Suprapubic skin (tissue), 4 donors: ENCODE measurements at places on chromosomes 3 and 15. TPM values are rescaled to one million over a fixed set of nuclear protein-coding genes. Genes with fewer than 3 reads are reported as not detected.

Gene GOLGA6L10
- total RNA-seq = 0.60 TPM

Gene PAQR5
- total RNA-seq = 9.9 TPM

Gene AGBL1
- not detected for total RNA-seq

Gene PPARG
- total RNA-seq = 9.7 TPM

Gene SLC24A5
- 5.5 TPM for total RNA-seq

Gene RARB
- 3.9 TPM for total RNA-seq

Gene MAGI1
- total RNA-seq = 71.5 TPM

Gene C3orf85
- not detected for total RNA-seq

Gene CP
- 1.7 TPM for total RNA-seq

Gene GOLGA8R
- total RNA-seq = 1.9 TPM

Gene C3orf22
- not detected for total RNA-seq

DNA sequence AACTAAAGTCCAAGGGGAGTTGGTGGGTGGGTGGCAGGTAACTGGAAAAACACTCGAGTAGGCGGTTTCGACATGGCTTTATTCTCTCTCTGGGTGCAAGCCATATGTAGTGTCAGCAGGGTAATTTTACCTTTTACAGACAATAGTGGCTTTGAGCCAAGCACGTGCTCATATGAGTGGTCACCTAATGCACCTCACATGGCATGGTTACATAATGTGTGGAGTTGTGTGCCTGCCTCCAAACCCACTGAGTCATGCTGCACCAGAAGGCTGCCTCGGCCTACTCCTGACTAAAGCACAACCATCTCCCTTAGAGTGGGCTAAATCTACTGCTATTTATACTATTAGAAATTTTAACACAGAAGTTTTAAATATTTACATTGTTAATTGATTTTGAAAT is 16.5 kb downstream of the CCRL2 start:
- no peaks in the 10 kb centered on the region for H3K27me3 ChIP-seq
- no peak overlapping the region for H3K4me3 ChIP-seq
- H3K27ac ChIP-seq = no peak overlapping the region
- DNase-seq = no peak
- no peaks in the 10 kb centered on the region for H3K36me3 ChIP-seq

DNA sequence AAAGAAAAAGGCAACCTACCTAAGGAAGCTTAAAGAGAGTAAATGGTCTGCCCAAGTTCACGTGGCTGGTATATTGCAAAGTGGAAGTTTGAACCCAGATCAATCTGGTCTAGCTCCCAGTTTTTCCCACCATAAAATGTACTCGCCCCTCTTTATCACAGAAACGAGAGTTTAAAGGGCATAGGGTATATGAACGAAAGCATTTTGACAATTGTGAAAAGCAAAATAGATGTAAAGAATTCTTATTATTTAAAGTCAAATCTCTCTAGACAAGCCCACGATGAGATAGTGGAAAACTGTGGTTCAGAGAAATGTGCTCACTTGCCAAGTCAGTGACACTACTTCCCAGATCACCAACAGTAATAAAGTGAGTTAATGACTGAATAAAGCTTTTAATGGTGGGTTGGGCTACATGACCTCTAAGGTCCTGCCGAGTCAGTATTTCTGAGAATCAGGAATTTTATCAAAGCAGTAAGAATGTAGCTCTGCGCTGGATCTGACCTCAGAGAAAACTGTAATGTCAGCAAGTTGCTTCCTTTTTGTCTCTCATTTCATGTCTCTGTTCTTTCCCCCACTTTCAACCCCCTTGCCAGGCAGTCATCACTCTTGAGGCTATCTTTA is 23.3 kb upstream of the NEO1 start:
- no peak for DNase-seq
- H3K27ac ChIP-seq = no peak overlapping the region
- no peaks in the 10 kb centered on the region for H3K4me1 ChIP-seq
- H3K27me3 ChIP-seq = no peaks in the 10 kb centered on the region
- no peak overlapping the region for H3K4me3 ChIP-seq

GRCh38 chr15:86392874-86393273 is 313.2 kb downstream of the AGBL1 start:
- no peaks in the 10 kb centered on the region for H3K27me3 ChIP-seq
- H3K27ac ChIP-seq = no peak overlapping the region
- H3K4me3 ChIP-seq = no peak overlapping the region
- H3K4me1 ChIP-seq = no peaks in the 10 kb centered on the region
- no peak for DNase-seq

GRCh38 chr3:47405820-47406761 is 25.3 kb downstream of the PTPN23 start:
- H3K27me3 ChIP-seq = no peaks in the 10 kb centered on the region
- H3K4me3 ChIP-seq = no peak overlapping the region
- no peak for DNase-seq
- peak overlapping the region; percentile 66 for H3K27ac ChIP-seq

- no peaks in the 10 kb centered on the region for H3K27me3 ChIP-seq
- H3K36me3 ChIP-seq = no peaks in the 10 kb centered on the region
- peaks cover 3% of the 10 kb centered on the region for H3K4me1 ChIP-seq
- no peak overlapping the region for H3K27ac ChIP-seq
These were observed 51.8 kb downstream of the LARS2 start for GRCh38 chr3:45440131-45440530.

DNA sequence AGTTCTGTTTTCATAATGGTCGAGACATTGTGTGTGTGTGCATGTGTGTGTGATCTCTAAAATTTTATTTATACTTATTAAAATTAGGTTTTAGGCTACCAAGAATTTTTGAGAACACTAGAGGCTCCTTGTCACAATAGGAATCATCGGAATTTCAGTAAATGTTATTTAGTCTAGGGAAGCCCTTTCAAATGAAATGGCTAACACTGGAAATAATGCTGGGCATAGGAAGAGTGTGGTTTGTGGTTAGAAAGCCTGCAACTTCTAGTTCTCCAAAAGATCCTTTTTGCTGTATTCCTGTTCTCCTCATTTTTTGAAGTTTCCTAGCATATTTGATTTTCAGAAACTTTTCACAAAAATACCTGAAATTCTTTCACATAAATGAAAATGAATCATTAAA is 92.5 kb upstream of the MBNL1 start:
- no peaks in the 10 kb centered on the region for H3K27me3 ChIP-seq
- H3K27ac ChIP-seq = no peak overlapping the region
- H3K4me3 ChIP-seq = no peak overlapping the region
- no peak for DNase-seq

DNA sequence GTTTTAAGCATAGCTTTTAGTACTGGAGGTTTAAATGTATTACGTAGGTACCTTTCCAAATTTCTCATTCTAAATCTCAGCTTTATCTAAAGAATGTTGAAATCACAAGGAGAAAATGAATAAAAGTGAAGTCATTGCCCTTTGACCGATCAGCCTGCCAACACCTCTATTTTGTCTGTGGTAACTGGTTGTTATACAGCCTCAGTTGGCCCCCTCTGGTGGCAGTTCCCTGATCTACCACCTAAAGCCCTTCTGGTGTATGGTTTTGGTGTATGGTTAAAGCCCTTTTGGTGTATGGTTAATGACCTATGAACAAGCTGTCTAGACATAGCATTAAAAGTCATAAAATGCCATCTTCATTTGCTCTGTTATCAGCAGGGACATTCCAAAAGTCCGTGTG is 378.2 kb upstream of the AZI2 start:
- H3K4me1 ChIP-seq = no peaks in the 10 kb centered on the region
- no peak for DNase-seq
- no peaks in the 10 kb centered on the region for H3K36me3 ChIP-seq

DNA sequence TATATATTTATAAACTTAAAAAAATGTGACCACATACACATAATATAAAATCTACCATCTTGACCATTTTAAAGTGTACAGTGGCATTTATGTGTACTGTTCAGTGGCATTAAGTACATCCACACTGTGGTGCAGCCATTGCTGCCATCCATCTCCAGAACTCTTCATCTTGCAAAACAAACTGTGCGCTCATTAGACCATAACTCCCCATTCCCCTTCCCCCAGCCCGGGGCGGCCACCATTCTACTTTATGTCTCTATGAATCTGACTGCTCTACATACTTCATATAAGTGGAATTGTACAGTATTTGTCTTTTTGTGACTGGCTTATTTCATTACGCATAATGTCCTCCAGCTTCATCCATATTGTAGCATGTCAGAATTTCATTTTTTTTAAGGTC is 47.8 kb downstream of the CTXND1 start:
- peak; percentile 29 for DNase-seq
- H3K4me3 ChIP-seq = no peak overlapping the region
- no peaks in the 10 kb centered on the region for H3K27me3 ChIP-seq
- peaks cover 6% of the 10 kb centered on the region for H3K4me1 ChIP-seq

DNA sequence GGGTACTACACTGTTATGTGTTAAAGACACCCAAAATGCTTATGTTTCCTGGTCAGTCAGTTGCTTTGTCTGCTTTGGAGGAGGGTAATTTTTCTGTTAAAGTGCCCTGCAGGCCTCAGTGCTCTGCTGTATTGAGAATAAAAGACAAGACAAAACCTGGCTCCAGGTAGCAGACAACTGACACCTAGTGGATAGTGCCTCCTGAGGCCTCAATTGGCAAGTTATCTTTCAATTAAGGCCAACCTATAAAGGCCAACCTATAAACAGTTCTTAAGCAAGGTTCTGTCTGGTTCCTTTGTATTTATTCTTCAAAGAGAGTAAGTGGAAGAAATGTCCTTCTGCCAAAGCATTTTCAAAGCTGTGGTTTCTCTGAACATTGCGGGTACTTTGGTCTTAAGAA is 773.8 kb downstream of the MECOM start:
- H3K27me3 ChIP-seq = no peaks in the 10 kb centered on the region
- no peak overlapping the region for H3K27ac ChIP-seq
- no peak for DNase-seq
- H3K36me3 ChIP-seq = no peaks in the 10 kb centered on the region
- peaks cover 2% of the 10 kb centered on the region for H3K4me1 ChIP-seq

DNA sequence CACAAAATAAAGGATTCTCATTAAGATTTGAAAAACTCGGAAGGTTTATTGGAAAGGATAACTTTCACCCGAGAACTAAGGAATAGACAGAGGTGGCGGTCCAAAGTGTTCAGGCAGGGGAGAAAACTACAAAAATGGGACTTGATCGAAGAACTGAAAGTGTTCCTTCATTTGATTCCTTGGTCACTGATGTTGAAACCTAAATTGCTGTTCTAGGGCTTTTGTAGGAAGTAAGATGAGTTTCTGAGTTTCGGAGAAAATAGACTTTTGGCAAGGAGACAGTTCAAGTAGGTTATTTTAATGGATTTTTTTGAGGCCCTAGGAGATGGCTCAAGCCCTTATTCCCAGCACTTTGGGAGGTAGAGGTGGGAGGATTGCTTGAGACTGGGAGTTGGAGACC is 1.4 kb downstream of the TRIP4 start:
- H3K27me3 ChIP-seq = no peaks in the 10 kb centered on the region
- no peak for DNase-seq
- H3K36me3 ChIP-seq = peaks cover 8% of the 10 kb centered on the region
- H3K4me1 ChIP-seq = peaks cover 17% of the 10 kb centered on the region
- H3K27ac ChIP-seq = no peak overlapping the region

GRCh38 chr15:99226802-99227201 is 22.6 kb downstream of the TTC23 start:
- peaks cover 57% of the 10 kb centered on the region for H3K36me3 ChIP-seq
- no peaks in the 10 kb centered on the region for H3K27me3 ChIP-seq
- H3K4me3 ChIP-seq = no peak overlapping the region
- no peaks in the 10 kb centered on the region for H3K4me1 ChIP-seq

DNA sequence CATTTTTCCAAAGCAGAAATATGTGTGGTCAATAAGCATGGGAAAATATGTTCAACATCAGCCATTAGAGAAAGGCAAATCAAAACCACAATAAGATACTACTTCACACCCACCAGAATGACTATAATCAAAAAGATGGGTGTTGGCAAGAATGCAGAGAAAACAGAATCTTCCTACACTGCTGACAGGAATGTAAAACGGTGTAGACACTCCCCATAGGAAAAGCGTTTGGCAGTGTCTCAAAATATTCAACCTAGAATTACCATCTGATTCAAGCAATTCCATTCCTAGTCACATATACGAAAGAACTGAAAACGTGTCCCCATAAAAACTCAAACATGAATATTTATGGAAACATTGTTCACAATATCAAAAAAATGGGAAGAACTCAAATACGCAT is 123.3 kb downstream of the ADAMTS17 start:
- H3K4me3 ChIP-seq = no peak overlapping the region
- peaks cover 27% of the 10 kb centered on the region for H3K4me1 ChIP-seq
- H3K36me3 ChIP-seq = no peaks in the 10 kb centered on the region

- no peak overlapping the region for H3K27ac ChIP-seq
- no peak for DNase-seq
- H3K4me3 ChIP-seq = no peak overlapping the region
- H3K36me3 ChIP-seq = no peaks in the 10 kb centered on the region
These were observed 36.7 kb downstream of the VGLL3 start for GRCh38 chr3:86954226-86954625.

DNA sequence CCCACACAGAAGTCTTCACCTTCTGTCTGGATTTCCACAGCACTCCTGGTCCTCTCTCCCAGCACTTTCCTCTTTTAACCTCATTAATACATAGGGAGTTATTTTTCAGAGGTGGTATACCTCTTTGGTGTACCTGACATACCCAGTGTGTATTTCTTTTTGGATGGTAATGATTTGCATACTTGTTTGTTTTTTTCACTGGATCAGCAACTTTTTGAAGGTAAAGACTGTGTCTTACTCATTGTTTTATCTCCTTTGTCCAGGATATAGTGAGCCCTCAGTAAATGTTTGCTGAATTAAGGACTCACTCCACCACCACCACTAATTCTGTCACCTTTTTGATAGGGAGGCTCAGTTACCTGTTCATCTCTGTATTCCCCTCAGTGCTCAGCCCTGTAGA is 52.1 kb downstream of the SACM1L start:
- no peaks in the 10 kb centered on the region for H3K4me1 ChIP-seq
- no peak overlapping the region for H3K4me3 ChIP-seq
- H3K27ac ChIP-seq = no peak overlapping the region
- H3K36me3 ChIP-seq = peaks cover 83% of the 10 kb centered on the region

DNA sequence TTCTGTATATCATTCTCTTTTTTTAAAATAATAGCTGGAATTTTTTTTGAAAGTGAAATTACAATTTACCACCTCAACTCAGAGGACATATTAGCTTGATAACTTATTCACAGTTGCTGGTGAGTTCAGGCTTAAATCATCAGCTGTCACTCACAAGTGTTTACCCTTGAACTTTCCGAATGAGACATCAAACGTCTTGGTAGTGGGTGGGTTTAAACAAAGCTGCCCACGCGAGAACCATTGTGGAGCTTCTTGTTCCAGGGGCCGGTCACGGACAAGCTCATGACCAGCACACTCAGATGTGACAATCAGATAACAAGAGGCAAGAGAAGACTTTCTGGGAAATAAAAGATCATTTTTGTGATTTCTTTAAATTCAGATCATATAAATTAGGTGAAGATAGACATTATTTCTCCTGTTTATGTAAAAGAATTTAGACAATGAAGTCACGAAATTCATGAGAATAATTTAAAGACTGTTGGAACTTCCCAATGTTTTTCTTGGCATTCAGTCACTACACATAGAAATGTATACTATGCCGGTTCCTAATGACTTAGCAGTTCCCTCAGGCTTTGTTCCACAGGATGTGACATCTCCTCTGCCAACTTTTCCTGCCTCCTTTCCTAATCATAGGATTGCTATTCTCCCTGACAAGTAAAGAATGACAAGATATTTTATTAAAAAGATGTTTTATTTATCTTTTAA is 29.3 kb downstream of the BTD start:
- no peak overlapping the region for H3K27ac ChIP-seq
- no peak for DNase-seq
- no peaks in the 10 kb centered on the region for H3K36me3 ChIP-seq
- peak overlapping the region; percentile 8 for H3K4me3 ChIP-seq
- no peaks in the 10 kb centered on the region for H3K27me3 ChIP-seq

- no peaks in the 10 kb centered on the region for H3K27me3 ChIP-seq
- no peaks in the 10 kb centered on the region for H3K36me3 ChIP-seq
- H3K4me3 ChIP-seq = no peak overlapping the region
- H3K4me1 ChIP-seq = no peaks in the 10 kb centered on the region
These were observed 182.2 kb downstream of the GABRB3 start for GRCh38 chr15:26590676-26591075.
